ENCODE measurements at places on chromosomes 13 and 19. TPM values are rescaled to one million over a fixed set of nuclear protein-coding genes. Genes with fewer than 3 reads are reported as not detected.

KCNJ14 gene
- 0.53 TPM for total RNA-seq

GRCh38 chr13:105611424-105611823 lies 924.0 kb downstream of the EFNB2 start:
- no peak for DNase-seq
- peak overlapping the region; percentile 46 for H3K4me3 ChIP-seq
- H3K36me3 ChIP-seq: no peaks in the 10 kb centered on the region
- H3K4me1 ChIP-seq: peaks cover 28% of the 10 kb centered on the region
- no peak overlapping the region for H3K27ac ChIP-seq

ZNF256 gene
- total RNA-seq: 3.3 TPM

DNA sequence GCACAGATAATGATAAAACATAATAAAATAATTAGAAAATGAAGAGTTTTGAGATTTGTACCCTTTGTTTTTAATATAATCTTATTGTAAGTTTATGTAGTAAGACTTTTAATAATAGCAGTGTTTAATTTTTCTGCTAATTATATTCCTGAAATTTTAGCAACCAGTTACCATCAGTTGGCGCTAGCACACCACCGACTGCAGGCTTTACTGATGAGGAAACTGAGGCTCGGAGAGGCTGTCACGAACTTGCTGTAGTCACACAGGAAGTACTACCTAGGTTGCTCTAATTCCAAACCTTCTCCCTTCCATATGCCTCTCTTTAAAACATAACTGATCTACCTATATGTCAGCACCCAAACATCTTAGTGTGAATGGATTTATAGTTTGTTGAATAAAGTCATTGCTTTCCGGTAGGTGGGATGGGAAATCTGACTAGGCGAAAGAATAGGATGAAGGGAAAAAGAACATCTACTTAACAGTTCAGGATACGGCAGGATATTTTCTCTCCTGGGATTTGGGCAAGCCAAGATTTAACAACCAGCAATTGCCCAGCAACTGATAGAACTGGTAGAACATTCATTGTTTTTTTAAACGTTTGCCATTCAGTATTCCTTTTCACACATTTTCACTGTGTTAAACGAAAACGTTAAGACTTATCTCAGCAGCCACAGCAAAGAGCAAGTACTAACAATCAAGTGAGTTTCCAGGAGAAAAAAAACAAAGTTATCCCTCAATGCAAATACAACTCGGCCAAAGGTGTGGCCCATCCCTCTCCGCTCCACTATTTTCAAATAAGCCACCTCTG lies 822 bp upstream of the RFXAP start:
- no peak for DNase-seq
- H3K27ac ChIP-seq: peak overlapping the region; percentile 77
- peaks cover 11% of the 10 kb centered on the region for H3K27me3 ChIP-seq
- H3K4me3 ChIP-seq: peak overlapping the region; percentile 93

DNA sequence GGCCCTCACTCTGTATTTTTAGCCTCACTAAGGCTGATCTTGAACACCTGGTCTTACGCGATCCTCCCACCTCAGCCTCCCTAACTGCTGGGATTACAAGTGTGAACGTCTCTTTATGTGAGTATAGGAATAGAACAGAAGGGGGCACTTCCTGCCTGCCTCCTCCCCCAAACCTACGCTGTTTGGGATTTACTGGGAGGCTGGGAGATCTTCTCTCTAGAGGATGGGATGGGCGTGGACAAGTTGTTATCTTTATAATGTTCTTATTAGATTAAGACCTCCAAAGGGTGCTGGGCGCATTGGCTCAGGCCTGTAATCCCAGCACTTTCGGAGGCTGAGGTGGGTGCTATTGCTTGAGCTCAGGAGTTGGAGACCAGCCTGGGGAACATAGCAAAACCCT lies 2.9 kb upstream of the CSNK1G2 start:
- no peak overlapping the region for H3K27ac ChIP-seq
- peaks cover 13% of the 10 kb centered on the region for H3K4me1 ChIP-seq
- H3K36me3 ChIP-seq: peaks cover 9% of the 10 kb centered on the region
- H3K27me3 ChIP-seq: peaks cover 4% of the 10 kb centered on the region

TDRD12 gene
- total RNA-seq: 0.26 TPM

Data from HFFc6 (cell line).